Ovary (tissue), 10 donors: ENCODE measurements at places on chromosomes 3 and 15. TPM values are rescaled to one million over a fixed set of nuclear protein-coding genes. Genes with fewer than 3 reads are reported as not detected.

GRCh38 chr3:3628676-3629328 is 170.4 kb upstream of the LRRN1 start:
- no peak overlapping the region for H3K27ac ChIP-seq
- no peaks in the 10 kb centered on the region for H3K4me1 ChIP-seq
- no peaks in the 10 kb centered on the region for H3K36me3 ChIP-seq
- H3K4me3 ChIP-seq: no peak overlapping the region
- H3K27me3 ChIP-seq: no peaks in the 10 kb centered on the region

- H3K27ac ChIP-seq: no peak overlapping the region
- no peaks in the 10 kb centered on the region for H3K36me3 ChIP-seq
- no peak for DNase-seq
- no peak overlapping the region for H3K4me3 ChIP-seq
- H3K4me1 ChIP-seq: no peaks in the 10 kb centered on the region
- no peaks in the 10 kb centered on the region for H3K27me3 ChIP-seq
These were observed 35.7 kb downstream of the ACAD9 start for GRCh38 chr3:128914966-128915645.

Gene SERINC4
- not detected for total RNA-seq

Gene SLC6A11
- 0.05 TPM for total RNA-seq

GRCh38 chr15:60982249-60982910 is 246.7 kb downstream of the RORA start:
- H3K4me3 ChIP-seq: no peak overlapping the region
- no peaks in the 10 kb centered on the region for H3K27me3 ChIP-seq
- H3K27ac ChIP-seq: no peak overlapping the region
- peaks cover 5% of the 10 kb centered on the region for H3K4me1 ChIP-seq
- no peaks in the 10 kb centered on the region for H3K36me3 ChIP-seq
- no peak for DNase-seq

DNA sequence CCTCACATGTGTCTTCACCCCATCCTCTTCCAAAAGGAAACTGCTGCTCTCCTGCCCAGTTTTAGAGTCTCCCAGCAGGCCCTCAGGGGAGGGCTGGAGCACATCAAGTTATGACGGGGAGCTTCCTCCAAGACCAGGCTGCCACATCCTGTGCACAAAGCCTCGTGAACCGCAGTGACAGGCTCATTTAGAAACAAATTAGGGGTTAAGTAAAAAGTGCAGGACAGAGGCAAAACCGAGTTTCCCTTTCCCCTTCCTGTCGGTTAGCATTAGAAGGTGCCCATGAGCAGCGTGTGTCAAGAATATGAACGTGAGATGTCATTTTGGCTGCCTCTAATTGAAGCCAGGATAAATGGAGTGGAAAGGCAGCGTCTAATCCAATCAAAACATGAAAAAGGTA is 199.7 kb downstream of the ARRDC4 start:
- DNase-seq: no peak
- no peak overlapping the region for H3K4me3 ChIP-seq
- H3K4me1 ChIP-seq: no peaks in the 10 kb centered on the region
